ENCODE measurements at places on chromosomes 13 and 19. TPM values are rescaled to one million over a fixed set of nuclear protein-coding genes. Genes with fewer than 3 reads are reported as not detected.
A peak's percentile ranks its signal among the peaks of the same experiment; 100 is the strongest.

DNA sequence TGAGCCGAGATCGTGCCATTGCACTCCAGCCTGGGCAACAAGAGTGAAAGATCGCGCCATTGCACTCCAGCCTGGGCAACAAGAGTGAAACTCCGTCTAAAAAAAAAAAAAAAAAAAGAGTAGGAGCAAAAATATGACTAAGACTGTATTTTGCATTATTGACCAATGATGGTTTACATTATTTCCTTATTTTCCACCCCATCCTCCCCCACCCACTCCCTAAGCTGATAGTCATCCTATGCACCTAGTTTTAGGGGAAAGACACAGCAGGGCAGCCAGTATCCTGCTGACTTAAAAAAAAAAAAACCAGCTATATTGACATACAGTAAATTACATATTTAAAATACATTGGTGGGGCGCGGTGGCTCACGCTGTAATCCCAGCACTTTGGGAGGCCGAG lies 25.1 kb downstream of the VAV1 start:
- DNase-seq: no peak

DNA sequence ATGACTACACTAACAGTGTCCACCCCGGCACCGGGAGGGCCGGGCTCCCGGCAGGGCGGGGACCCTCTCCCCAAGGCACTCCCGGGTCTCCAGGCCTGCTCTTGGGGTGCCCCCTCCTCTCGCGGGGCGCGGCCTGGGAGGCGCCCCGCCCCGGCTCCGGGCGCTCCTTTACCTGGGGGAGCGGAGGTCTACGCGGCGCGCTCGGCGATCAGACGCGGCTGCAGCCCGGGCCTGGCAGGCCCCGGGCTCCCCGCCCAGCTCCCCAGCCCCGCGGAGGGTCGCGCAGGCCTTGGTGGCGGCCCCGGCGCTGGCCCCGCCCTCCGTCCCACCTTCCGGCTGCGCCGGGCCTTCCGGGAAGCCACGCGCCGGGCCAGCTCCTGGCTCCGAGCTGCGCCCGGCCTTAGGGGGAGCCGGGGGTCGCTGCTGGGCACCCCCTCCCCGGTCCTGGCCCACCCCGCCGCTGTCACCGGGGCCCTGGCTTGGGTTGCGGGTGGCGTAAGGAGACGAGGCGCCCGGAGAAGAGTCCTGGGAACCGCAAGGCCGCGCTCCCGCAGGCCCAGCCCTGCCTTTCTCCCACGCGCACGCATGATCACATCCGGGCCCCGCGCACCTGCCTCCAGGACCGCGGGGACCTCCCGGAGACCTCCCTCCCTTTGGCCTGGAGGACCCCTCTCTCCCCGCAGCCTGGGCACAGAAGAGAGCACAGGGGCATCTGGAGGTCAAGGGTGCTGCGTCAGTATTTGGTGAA lies at the start of gene C19orf12:
Gene C19orf12, minus strand, starts transcription at position 309 of the 748 bp plus-strand sequence. CDS start 6,848 bp downstream, outside the sequence.
- peak; percentile 66 for DNase-seq

DNA sequence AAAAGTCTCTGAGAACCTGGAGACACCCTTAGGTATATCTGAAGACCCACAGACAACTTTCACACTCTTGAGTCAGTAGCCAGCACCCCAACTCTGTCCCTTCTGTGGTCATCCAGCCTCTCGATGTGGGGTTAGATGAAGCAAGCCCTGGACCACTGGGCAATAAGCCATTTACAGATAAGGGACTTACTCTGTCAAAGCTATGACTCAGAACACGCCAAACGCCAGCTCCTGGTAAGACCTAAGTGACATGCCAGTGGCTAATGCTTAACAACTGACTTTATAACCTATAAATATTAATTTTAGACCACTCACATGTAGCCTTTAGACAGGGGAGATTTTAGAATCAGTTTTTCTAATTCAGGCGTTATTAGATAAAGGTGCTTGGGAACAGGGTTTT lies 85.7 kb downstream of the SHISA2 start:
- no peak for DNase-seq

DNA sequence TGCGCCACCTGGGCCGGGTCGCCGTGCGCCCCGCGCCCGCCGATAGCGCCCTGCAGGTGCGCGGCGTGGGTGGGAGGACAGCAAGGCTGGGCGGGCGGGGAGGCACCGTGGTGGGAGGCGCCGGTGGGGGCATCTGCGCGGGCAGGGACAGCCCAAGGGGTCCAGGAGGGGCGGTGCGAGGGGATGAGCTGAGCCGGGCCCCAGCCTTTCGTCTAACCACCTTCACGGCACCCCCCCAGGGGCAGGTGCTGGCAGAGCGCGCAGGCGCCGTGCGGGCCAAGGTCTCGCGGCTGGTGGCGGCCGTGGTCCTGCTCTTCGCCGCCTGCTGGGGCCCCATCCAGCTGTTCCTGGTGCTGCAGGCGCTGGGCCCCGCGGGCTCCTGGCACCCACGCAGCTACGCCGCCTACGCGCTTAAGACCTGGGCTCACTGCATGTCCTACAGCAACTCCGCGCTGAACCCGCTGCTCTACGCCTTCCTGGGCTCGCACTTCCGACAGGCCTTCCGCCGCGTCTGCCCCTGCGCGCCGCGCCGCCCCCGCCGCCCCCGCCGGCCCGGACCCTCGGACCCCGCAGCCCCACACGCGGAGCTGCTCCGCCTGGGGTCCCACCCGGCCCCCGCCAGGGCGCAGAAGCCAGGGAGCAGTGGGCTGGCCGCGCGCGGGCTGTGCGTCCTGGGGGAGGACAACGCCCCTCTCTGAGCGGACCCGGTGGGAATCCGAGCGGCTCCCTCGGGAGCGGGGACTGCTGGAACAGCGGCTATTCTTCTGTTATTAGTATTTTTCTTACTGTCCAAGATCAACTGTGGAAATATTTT lies 3.1 kb downstream of the KISS1R start:
- no peak for DNase-seq

GRCh38 chr13:40223585-40223984 lies 442.9 kb downstream of the FOXO1 start:
- DNase-seq: no peak

DNA sequence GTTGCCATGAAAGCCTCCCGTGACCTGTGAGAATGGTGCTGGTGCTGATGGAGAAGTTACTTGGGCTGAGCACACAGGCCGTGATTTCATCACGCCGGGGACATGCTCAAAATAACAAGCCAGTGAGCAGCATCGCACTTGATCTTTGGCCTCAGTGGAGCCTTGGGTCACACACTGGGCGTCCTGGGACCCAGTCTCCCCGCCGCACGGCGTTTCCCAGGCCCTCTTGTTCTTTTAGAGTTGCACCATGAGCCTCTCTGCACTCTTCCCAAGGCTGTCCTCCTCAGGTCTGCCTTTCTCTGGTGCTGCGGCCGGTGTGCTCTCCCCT lies 9.5 kb upstream of the NDUFS7 start:
- DNase-seq: peak; percentile 64

DNA sequence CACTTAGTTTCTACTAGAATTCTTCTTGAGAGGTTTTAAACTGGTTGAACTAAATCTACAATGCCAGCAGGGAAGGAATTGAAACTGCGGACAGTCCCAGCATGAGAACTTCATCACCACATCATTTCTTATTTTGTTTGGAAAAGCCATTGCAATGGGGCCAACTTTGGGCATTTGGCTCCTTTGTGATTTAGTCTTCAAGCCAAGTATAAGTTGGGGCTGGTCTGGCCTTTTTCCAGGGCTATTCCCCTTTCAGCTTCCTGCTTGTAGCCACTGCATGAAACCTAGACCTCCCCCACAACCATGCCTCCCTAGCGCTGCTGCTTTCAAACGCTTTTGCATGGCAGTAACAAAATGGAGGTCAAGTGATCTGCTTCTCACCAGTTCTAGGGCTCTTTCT lies 142.3 kb downstream of the RGCC start:
- DNase-seq: no peak

DNA sequence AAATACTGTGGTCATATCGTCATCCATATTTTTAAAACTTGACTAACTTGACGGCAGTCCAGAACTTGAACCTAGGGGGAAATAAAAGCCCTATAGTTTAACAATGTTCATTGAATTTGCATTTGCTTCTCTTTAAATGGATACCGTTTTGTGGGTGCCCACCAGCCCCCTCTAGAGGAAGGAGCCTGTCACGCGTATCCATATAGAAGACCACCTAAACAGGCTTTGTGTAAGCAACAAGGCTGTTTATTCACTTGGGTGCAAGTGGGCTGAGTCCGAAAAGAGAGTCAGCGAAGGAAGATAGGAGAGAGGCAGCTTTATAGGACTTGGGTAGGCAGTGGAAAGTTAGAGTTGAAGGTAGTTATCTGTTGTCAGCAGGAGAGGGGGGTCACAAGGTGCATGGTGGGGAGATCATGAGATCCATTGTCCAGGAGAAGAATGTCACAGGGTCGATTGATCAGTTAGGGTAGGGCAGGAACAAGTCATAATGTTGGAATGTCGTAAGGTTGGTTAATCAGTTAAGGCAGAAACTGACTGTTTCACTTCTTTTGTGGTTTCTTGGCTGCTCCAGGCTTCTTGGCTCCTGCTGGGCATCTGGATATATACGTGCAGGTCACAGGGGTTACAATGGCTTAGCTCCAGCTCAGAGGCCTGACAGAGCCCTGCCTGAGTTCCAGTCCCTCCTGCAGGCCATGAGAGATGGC lies 42.5 kb upstream of the ANKRD10 start:
- DNase-seq: no peak

GRCh38 chr19:15181394-15181793 lies 19.4 kb downstream of the NOTCH3 start:
- DNase-seq: no peak

- no peak for DNase-seq
These were observed 98.2 kb upstream of the MCF2L start for GRCh38 chr13:112870737-112871287.

GRCh38 chr19:22519152-22519551 lies 97.0 kb upstream of the ZNF98 start:
- no peak for DNase-seq

DNA sequence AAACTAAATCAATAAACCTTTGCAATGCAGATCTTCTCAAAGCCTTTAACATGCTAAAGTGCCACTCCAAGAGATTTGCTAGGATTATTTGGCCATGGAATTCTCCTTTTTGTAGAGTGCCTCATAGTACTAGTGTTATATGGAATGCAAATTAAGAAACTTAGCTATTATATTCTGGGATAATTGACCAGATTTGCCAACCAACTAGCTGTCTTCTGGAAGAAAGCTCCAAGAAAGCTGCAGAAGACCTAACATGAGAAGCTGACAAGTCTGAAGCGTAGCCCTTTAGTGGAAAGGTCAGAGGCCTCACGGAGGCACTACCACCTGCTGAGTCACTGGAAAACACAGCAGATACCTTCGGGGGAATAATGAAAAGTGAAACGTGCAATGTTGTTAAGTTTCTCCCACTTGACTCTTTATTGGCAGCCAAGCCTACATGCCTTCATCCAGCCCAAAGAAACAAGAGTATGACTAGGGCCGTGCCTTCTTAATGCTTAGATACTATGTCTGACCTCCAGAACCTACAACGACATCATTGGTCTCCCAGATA lies 29.8 kb upstream of the KATNAL1 start:
- DNase-seq: no peak

- no peak for DNase-seq
These were observed 44.7 kb downstream of the ARHGEF18 start for GRCh38 chr19:7393459-7393858.

GRCh38 chr19:34711890-34712289 lies 22.2 kb upstream of the ZNF181 start:
- DNase-seq: no peak

GRCh38 chr19:51572908-51573307 lies 1.8 kb downstream of the ZNF175 start:
- no peak for DNase-seq

DNA sequence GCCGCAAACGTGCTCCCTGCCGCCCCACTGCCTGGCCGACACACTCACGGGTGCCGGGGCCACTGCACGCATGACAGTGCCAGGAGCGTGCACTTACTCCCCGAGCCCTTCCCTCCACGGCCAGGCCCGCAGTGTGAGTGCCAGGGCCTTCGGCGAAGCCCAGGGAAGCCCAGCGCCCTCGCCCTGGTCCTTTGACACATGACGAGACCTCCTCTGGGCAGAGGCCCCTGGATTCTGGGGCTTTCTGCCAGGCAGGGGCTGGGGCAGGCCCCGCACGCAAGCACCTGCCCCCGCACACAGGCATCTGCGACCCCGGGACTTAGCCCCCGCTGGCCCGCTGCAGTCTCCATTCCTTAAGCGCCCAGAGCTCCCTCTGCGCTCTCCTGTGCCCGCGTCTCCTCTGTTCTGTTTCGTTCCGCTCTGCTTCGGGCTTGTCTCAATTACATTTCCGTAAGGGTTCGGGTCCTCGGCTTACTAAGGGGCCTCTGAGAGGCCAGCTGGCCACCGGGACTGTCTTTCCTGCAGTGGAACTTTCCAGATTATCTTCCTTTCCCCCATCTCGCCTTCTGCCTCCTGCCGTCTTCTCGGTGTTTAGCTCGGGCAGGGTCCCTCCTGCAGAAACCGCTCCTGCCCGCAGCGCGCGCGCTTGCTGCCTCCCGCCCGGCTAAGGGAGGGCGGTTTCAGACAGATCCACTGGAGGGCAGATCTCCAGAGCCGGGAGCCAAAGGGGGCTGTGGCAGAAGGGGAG lies 98.8 kb downstream of the ING1 start:
- DNase-seq: no peak

DNA sequence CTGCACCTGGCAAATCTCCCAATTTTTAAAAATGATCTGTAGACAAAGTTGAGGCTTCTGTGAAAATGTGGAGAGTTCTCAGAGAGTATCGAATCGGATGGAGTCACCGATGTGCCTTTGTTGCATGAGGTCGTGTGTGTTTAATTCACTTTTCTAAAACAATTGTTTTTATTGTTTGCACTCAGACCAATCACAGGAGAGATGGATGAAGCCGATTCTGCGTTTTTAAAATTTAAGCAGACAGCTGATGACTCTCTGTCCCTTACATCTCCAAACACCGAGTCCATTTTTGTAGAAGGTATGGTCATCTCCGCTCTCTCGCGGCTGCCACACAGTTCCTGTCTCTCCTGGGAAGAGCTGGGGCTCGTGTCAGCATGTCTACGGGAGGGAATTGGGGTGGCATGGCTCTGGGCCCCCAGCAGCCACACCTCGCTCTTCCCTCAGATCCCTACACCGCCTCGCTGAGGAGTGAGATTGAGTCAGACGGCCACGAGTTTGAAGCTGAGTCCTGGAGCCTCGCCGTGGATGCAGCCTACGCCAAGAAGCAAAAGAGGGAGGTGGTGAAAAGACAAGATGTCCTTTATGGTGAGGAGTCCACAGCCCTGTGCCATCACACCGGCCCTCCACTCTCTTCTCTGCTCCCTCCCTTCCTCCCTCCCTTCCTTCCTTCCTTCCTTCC lies 47.2 kb downstream of the PEX11G start:
- DNase-seq: no peak

Gene TECR
- 84.6 TPM for total RNA-seq

Gene NANOS3
- total RNA-seq: 1.3 TPM

Gene HSPB6
- 923 TPM for total RNA-seq

Gene PKN1
- total RNA-seq: 121 TPM

Gene IZUMO1
- 0.50 TPM for total RNA-seq

Gene MIA
- total RNA-seq: 0.72 TPM

Gene LILRA2
- total RNA-seq: 0.94 TPM

Gene YJEFN3
- 3.1 TPM for total RNA-seq

Gene ARL11
- 0.95 TPM for total RNA-seq

Gene ANKLE1
- total RNA-seq: 0.44 TPM

Gene PPM1N
- total RNA-seq: not detected

Gene CEACAM5
- total RNA-seq: not detected

Gene F2RL3
- 1.7 TPM for total RNA-seq

Gene ACOD1
- total RNA-seq: not detected

Gene MCEMP1
- total RNA-seq: 0.16 TPM

Gene OBI1
- total RNA-seq: 8.2 TPM
